ENCODE measurements at places on chromosomes 6 and 20.

GRCh38 chr6:119157506-119157815 lies 79.0 kb upstream of the FAM184A start:
- DNase-seq, result no peak

DNA sequence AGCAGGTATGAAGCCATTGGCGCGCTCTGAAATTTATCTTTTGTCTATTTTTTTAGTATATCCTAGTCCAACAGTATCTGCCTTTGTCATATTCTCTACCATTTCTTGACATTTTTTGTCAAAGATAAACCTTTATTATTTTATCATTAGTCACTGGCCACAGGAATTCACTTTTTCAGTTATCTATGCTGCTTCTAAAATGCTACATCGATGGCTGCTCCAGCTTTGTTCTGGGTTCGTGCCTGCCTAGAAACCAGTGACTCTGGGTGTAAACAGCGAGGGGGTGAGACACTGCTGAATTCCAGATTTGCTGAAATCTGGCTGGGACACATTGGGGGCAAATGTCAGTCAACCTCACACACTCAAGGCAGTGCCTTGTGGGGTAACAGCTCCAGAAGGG lies 193.4 kb downstream of the CDC5L start:
- DNase-seq, result no peak

DNA sequence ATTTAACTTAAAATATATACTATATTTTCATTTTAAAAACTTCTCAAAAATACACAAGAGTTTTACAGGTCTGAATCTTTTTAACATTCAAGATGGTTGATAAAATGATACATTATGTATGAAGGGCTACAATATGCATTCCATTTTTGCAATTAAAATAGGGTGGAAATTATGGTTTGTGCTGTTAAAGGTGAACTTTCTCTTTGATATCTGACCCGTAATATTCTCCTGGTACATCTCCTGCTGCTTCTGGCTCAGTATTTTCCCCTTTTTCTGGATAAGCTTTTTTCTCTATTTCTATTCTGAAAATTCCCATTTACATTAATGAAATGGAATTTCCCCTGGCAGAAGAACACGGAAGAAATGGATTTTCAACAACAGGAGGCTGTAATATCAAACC lies 27.4 kb upstream of the LCA5 start:
- no peak for DNase-seq

DNA sequence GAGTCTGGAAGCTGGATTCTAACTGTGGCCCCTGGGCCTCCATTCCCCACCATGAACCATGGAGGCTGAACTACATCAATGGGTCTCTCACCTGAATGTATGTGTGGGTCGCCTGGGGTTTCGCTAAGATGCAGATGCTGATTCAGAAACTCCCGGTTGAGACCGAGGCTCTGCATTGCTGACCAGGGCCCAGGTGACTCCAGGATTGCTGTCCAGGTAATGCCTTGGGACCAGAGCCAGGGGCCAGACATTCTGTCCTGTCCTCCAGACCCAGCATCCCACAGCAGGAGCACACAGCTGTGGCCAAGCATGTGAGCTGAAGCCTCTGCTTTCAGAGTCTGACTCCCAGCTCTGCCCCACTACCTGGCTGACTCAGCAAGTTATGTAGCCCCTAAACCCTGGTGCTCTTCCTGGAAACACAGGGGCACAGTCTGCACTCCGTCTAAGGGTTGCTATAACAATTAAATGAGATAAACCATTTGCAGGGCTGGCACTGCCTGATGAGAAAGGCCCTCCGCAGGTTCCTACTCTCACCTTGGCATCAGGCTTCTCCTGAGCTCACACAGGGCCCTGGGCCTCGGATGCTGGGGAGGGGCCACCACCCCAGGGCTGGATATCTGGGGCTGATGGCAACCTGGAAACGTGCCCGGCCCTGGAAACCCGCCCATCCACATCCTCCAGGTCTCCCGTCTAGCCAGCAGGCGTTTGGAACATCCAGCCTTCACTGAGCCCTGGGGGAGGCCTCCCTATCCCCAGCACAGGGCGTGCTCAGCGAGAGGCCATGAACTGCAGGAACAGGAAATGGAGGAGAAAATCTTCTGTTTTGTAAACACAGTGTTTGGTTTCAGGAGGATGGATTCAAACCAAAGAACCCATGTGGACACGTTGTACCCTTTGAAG lies 175.7 kb downstream of the DLL1 start:
- no peak for DNase-seq

- DNase-seq, result no peak
Measured at GRCh38 chr20:36481380-36482043, 59.8 kb upstream of the MYL9 start.

Measured in GM13976 (cell line).